ENCODE measurements at places on chromosomes 11 and 22. TPM values are rescaled to one million over a fixed set of nuclear protein-coding genes. Genes with fewer than 3 reads are reported as not detected.

The GP1BB gene
- total RNA-seq = 4.3 TPM

The LSP1 gene
- 0.65 TPM for total RNA-seq

The GRIK4 gene
- 0.16 TPM for total RNA-seq

The KDM4D gene
- total RNA-seq = 0.49 TPM

The PRDM10 gene
- total RNA-seq = 8.3 TPM

The TBX10 gene
- total RNA-seq = not detected

The ACR gene
- 0.16 TPM for total RNA-seq

The KRTAP5-1 gene
- total RNA-seq = not detected

The NPTXR gene
- 1.5 TPM for total RNA-seq

The ACAT1 gene
- 63.4 TPM for total RNA-seq

The ACTN3 gene
- total RNA-seq = not detected

The CTSW gene
- total RNA-seq = not detected

The C11orf24 gene
- total RNA-seq = 53.7 TPM

The KCNQ1OT1 gene
- 8.1 TPM for total RNA-seq

The TRIM49 gene
- total RNA-seq = not detected

The LINC01488 gene
- not detected for total RNA-seq

The SLC35E4 gene
- total RNA-seq = 10.2 TPM

The PTPRCAP gene
- 0.32 TPM for total RNA-seq

The GGTLC2 gene
- not detected for total RNA-seq

The OR51B2 gene
- total RNA-seq = not detected

The FAM83F gene
- under 0.01 TPM for total RNA-seq
